AG08396 (cell line): ENCODE measurements at places on chromosomes 3 and 15.

DNA sequence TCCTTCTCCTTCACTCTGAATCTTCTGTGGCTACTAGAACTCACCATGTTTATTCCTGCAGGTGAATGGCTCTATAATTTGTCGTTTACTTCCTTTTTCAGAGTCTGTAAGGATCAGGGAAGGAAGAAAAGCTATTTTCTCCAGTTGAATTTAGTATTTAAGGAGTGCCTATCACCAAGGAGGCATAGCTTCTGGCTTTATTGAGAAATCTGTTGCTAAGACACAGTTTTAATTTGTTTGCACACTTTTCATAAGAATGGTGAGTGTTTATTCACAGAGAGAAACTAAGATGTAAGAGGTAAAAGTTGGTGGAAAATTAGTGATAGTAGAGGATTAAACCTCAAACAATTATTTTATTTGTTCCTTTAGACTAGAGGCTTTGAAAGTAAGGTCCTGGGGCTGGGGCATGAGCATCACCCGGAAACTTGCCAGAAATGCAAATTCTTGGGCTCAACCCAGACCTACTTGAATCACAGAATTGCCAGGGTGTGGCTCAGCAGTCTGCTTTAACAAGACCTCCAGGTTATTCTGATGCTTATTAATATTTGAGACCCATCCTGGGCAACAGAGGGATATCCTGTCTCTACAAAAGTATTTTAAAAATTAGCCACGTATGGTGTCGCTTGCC is 461.3 kb downstream of the AGBL1 start:
- no peak for DNase-seq

DNA sequence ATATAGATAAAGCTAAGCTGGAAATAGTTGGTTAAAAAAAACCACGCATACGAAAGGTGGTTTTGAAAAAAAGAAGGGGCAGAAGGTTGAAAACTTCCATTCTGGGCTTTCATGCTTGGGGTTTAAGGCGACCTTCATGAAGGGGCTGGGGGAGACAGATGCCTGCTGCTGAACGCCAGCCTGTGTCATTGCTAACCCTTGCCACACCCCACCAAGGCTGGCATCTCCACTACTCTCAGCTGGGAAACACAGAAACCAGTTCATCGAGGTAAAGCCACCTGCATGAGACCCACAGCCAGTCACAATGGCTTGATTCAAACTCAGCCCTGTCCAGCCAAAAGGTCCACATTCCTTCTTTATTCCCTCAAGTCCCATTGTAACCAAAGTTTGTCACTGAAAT is 78.7 kb downstream of the ADAMTS17 start:
- no peak for DNase-seq

- DNase-seq = peak; percentile 45
Measured at GRCh38 chr3:125116311-125117080, 60.7 kb upstream of the HEG1 start.

GRCh38 chr15:88624156-88624970 is 3.2 kb downstream of the AEN start:
- DNase-seq = no peak

DNA sequence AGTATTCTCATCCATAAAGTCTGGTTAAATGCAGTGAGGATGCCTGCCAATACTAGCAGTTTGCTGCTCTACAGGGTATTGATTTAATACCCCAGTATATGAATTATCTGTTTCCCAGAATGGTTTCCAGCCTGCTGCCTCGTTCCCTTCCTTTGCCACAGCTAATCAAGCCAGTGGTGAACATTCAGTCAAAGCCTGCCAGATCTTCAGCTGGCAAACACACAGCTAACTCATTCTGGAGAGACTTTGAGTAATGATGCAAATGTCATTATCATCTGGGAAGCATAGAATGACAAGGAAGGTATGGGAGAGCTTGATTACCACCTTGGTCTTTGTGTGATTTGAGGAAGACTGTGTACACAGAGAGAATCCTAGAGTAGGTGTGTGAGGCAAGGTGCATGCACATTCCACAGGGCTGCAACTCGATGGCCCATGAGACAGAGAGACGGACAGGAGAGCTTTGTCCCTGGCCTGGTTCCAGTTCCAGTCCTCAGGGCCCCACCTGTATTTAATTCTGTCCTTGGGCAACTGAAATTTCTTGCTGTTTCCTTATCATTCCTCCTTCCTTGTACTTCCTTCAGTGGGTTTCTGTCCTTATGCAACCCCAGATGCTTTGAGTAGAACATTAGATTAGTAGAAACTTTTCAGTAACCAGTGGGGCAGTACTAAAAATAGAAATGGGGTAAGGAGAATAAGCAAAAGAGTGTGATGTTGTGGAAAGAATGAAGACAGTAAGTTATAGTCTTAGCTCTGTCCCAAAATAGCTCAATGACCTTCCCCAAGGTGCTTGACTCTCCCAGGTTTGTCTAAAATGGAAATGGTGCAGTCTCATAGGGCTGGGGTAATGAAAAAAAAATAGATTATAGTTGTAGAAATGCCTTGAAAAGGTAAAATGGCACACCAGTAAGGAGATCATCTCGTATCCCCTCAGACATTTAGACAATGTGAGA is 72.5 kb downstream of the MITF start:
- DNase-seq = no peak

DNA sequence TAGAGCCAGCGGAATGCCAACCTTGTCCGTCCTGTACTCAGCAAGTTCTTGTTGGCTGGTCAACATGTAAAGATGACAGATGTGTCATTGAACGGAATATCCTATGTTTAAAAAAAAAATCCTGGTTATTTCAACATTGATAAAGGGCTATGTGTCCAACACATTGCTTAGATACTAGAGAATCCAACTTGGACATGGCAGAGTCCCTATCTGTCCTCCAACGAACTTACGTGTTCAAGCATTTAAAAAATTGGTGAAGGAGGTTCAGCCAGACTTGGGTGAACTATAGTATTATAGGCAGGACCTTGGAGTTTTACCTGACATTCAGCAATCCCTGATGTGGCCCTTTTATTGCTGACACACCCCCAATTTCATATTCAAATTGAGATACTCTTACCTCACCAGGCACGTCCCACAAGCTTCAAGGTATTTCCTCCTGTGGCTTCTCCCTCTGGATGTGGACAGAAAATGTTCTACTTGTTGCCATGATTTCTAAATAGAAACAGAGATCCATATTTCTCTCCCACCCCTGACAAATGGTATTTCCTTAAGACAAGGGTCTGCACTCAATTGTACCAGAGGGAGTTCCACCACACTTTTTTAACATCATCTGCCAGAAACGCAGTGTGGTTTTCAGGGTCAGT is 207.7 kb upstream of the TPM1 start:
- no peak for DNase-seq

- no peak for DNase-seq
Measured at GRCh38 chr15:41483519-41483918, 10.2 kb upstream of the ITPKA start.

- DNase-seq = no peak
Measured at GRCh38 chr3:114502204-114502603, 208.4 kb downstream of the TIGIT start.

DNA sequence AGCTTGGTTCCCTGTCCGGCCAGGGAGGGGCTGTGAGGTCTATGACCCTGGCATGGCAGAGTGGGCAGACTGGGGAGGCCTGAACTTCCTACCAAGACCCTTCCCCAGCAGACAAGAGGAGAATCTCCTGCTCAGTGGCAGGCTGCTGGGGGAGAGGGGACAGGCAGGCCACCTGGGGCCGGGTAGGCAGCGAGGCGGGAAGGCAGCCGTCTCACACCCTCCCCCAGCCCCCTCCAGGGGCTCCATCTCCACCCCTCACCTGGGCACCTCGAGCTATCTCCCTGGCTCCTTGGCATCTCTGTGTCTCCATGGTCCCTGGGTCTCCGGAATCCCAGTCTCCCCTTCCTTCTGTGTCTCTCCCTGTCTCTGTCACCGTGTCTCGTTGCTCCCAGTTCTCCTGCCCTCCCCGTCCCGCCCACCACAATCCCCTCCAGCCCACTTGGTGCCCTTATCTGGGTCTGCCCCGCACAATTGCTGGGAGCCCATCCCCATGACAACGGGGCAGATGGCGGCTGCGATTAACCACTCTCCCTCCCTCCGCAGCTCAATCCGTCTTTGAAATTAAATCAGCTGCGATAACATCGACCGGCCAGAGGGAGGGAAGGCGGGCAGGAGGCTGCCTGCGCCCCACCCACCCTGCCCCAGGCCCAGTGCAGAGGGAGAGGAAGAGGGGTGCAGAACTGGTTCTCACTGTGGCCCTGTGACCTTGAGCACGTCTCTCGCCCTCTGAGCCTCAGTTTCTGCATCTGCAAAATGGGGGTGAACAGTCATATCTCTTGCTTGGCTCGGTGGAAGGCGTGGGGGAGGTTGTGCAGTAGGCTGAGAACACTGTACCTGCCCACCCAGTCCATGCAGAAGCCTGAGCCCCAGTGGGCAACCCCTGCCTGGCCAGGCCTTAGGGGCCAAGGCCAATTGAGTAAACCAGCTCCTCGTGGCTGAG is 9.6 kb downstream of the DNAJB8 start:
- DNase-seq = no peak

DNA sequence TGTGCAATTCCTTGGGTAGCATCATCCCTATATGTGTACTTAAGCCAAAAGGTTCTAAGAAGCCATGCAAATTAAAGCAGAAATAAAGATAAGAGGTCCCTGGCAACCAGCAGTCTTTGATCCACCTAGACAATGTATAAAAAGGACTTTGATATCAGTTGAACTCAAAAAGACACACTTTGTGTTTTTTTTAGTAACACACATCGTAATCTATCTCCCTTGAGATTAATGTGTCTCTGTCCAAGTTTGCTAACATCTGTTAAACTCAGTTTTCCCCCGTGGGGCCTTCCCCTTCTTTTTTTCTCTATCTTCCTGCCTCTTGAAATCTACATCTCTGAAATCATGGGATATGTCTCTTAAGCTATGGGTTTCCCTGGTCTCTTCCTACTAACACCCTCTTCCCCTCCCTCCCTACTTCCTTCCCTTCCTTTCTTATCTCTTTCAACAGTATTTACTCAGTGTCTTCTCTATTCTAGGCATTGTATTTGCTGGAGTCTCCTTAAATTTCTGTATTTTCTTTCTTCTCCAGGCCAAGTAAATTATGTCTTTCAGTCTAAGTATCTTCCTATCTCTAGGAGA is 27.7 kb downstream of the ALDH1A2 start:
- DNase-seq = no peak

DNA sequence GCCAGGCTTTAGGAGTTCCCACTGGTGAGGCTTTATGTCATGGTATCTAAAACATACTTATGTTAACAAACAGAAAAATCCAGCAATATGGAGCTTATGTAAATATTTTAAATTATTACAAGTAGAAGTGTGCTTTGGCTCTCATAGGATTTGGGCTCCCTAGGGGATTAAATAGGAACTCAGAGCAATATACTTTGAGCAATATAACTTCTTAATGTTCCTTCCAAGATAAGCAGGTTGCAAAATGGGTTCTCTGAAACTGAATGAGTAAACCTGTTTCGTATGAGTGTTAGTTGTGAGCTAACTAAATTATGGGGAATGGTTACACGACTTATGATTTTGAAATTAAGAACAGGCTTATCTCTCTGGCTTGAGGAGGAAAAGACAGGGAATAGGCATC is 366.1 kb upstream of the ZNF385D start:
- no peak for DNase-seq

GRCh38 chr3:153291059-153291685 is 129.1 kb downstream of the RAP2B start:
- DNase-seq = no peak

DNA sequence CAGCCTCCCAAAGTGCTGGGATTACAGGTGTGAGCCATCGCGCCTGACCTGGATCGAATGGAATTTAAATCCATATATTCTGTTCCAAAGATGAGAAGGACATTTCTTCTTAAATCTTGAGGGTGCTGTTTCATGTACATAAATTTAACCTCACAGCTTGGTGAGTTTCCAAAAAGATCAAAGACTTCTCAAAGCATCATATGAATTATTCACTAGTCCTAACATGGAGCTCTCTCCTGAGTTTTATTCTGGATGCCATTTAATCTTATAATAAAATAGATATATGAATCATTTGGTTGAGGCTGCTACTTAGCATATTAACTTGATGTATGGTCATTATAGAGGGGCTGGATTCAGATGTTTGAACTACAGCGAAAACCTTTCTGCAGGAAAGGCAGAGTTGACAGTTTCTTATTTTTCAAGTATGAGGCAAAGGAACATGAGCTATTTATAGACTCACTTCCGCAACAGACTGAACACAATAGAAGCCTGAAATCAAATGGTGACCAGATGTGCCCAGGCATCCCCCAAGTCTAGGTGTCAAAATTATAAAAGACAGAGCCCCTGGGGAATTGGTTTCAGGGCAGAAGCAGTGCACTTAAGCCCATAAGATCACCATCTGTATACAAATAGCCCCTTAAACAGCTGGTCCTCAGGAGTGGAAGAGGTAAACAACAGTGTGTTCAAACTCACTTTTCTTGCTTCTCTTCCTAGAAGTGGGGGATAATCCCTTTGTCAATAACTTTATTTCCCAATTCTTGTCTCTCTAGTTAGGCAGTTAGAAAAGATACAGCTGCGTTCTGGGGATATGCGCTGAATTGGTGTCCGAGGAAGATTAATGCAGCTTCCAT is 29.7 kb downstream of the STARD9 start:
- no peak for DNase-seq

DNA sequence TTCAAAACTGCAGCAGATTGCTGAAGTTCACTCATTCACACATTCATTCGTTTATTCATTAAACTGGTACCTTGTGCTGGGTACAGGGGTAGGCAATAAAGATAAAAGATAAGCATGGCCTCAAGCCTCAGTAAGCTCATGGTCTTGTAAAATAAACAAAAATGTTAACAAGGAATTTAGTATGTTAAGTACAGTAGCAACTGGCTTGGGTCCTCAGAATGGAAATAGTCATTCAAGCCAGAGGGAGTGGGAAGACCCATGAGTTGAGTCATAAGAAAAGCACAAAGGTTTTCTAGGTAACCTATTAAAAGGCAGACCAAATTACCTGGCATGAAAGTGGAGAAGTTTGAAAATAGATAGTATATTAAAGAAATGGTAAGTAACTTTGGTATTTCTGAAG is 163.3 kb downstream of the CDIN1 start:
- DNase-seq = no peak

DNA sequence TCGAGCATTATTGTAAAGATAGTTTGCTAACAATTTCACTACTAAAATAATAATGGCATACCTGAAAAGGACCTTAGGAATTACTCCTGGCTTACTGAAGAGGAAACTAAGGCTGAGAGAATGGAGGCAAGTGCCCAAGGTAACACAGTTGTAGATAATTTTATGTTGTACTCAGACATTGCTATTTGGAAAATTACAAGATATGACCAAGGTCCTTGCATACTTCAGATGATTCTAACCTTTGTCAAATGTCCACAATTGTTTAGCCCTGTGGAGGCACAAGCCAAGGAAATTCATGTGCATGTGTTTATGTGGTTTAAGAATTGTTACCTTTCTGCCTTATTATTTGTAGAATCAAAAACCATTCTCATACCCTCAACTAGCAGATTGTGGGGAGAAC is 105.7 kb downstream of the TUSC7 start:
- no peak for DNase-seq

- DNase-seq = no peak
Measured at GRCh38 chr3:116809208-116809607, 99.6 kb downstream of the TUSC7 start.

GRCh38 chr3:5145120-5145519 is 23.0 kb downstream of the ARL8B start:
- DNase-seq = no peak

- no peak for DNase-seq
Measured at GRCh38 chr15:23055316-23055715, 15.9 kb upstream of the TUBGCP5 start.
